Aorta (tissue), 5 donors: ENCODE measurements at places on chromosomes 13 and 19. TPM values are rescaled to one million over a fixed set of nuclear protein-coding genes. Genes with fewer than 3 reads are reported as not detected.

- no peak for DNase-seq
- H3K4me1 ChIP-seq, result no peaks in the 10 kb centered on the region
- no peak overlapping the region for H3K27ac ChIP-seq
Observed at GRCh38 chr19:39381910-39382611, 8.8 kb downstream of the PAF1 start.

DNA sequence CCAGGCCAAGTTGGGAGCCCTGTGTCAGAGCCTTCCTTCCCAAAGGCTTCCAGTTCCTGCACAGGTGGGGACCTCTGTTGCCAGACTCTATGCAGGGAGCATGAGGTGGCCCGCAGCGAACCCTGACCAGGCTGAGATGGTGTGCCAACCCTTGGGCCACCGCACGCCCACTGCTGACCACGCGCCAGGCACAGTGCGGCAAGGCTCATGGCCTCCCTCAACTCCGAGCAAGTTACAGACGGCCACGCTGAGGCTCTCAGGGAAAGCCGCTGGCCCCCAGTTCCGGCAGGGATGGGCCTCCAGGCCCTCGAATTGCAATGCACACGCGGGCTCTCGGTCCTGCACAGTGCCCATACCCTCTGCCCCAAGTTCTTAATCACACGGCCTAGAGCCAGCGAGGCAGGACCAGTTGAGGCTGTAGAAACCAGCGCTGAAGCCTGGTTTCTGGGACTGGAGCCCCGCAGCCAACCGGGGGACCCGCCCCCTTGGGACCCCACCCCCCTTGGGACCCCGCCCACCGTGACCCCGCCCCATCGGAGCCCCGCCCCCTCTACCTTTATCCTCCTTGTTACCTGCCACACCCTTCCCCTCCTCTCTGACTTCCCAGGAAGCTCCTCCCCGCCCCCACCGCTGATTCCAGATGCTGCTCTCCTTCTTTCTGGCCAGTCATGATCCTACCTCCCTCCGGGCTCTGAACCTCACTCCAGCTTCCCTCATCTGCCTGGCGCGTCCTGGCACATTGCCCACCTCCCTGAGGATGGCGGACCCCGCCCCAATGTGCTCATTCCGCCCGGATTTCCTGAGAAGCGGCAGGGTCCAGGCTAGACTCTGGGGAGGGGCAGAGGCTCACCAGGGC lies 6.0 kb downstream of the PEX11G start:
- H3K4me3 ChIP-seq, result no peak overlapping the region
- no peak overlapping the region for H3K27ac ChIP-seq
- H3K36me3 ChIP-seq, result no peaks in the 10 kb centered on the region

Gene RFPL4A
- not detected for total RNA-seq

GRCh38 chr13:76904507-76904906 lies 18.3 kb upstream of the KCTD12 start:
- no peaks in the 10 kb centered on the region for H3K27me3 ChIP-seq
- H3K27ac ChIP-seq, result no peak overlapping the region
- no peaks in the 10 kb centered on the region for H3K36me3 ChIP-seq
- H3K4me3 ChIP-seq, result no peak overlapping the region
- no peak for DNase-seq

DNA sequence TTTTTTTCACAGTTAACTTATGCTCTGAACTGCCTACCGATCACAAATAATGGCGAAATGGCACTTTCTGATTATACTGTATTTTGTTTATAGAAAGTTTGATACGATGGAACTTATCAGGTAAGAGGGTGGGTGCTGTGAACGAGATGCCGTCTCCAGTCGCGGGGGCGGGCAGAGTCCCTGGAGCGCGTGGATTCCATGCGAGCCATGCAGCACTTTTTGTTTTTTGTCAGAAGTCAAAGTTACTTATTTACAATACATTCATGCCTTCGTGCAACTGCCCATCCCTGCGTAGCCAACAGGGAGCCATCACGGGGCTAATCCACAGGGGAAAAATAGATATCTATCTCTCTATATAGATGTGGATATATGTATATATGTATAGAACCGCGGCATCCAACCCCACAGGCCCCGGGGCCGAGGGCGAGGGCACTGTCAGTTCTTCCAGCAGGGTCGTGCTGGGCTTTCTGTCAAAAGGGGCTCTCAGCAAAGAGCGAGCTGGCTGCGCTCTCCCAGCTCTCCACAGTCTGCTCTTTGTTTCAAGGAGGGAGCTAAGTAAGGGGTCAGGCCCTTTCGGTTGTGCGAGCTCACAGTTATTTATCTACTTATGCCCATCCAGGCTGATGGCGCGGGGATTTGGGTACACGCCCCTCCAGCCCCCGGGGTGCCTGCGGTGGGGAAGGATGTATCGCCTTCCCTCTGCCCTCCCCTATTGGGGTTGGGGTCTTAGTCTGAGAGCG lies 3.4 kb downstream of the SLITRK1 start:
- H3K36me3 ChIP-seq, result no peaks in the 10 kb centered on the region
- no peak overlapping the region for H3K27ac ChIP-seq
- H3K4me1 ChIP-seq, result peaks cover 2% of the 10 kb centered on the region
- DNase-seq, result peak; percentile 50
- no peaks in the 10 kb centered on the region for H3K27me3 ChIP-seq

- no peak for DNase-seq
- no peaks in the 10 kb centered on the region for H3K36me3 ChIP-seq
- peak overlapping the region; percentile 51 for H3K4me3 ChIP-seq
- H3K4me1 ChIP-seq, result no peaks in the 10 kb centered on the region
- no peak overlapping the region for H3K27ac ChIP-seq
Observed at GRCh38 chr19:35249146-35249847, 495 bp downstream of the LSR start.

Gene ZNF426
- total RNA-seq, result 17.3 TPM

Gene PRTN3
- not detected for total RNA-seq

DNA sequence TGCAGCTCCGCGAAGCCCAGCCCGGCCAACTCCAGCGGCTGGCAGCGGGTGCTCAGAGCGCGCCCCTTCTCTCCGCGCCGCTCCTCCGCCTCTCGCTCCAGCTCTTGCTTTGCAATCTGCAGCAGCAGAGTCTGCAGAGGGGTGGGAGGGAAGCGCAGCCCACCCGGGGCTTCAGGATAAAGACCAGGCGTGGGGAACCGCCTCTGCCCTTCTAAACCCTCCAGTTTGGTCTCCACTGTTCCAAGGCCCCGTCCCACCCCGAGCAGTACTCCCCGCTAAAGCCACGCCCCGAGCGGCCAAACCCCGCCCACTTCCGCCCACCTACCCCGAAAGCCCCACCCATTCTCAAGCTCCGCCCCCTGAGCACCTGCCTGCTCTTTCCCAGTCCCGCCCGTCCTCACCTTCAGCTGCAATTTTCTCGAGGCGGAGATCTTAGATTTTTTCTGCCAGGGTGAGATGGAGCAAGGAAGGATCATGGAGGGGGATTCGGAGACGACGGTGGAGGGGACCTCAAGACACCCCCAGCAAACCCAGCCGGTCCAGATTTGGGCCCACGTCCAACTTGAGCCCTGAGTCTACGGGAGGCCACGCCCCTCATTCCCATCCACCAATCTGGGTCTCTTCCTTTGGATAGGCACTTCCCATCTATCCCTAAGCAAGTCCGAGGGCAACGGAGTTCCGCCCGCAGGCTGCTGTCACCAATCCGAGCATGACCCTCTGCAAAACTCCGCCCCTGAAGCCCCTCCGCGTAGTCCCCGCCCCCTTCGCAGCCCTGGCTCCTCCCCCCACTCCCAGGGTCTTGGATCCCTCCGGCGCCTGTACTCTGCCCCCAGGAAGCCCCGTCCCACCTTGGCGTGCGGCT lies 1.1 kb downstream of the TNNI3 start:
- no peak overlapping the region for H3K27ac ChIP-seq
- H3K27me3 ChIP-seq, result no peaks in the 10 kb centered on the region
- H3K4me1 ChIP-seq, result no peaks in the 10 kb centered on the region
- no peak overlapping the region for H3K4me3 ChIP-seq
- no peaks in the 10 kb centered on the region for H3K36me3 ChIP-seq
- DNase-seq, result no peak

DNA sequence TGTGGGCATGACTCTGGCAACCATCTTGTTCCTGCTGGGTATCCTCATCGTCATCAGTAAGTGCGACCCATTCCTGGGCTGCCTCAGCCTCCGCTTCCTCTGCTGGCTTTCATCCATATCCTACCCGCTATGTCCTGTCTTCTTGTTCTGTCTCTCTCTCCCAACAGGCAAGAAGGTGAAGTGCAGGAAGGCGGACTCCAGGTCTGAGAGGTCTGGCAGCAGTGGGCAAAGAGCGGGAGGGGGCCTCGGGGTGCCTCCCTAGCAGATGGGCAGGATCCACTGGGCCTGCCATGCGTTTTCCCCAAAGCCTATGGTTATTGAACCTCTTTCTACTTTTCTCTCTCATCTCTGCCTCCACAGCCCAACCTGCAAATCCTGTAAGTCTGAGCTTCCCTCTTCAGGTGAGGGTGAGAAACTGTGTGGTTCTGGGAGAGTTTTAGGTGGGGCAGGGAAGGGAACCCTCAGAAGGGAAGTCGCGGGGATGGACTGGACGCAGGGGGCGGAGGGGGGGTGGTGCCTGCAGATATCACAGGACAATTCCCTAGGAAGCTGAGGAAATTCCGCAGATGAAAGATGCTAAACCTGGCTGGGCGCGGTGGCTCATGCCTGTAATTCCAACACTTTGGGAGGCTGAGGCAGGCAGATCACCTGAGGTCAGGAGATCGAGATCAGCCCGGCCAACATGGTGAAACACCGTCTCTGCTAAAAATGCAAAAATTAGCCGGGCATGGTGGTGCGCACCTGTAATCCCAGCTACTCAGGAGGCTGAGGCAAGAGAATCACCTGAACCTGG lies 3.1 kb upstream of the FXYD5 start:
- H3K4me3 ChIP-seq, result no peak overlapping the region
- H3K4me1 ChIP-seq, result no peaks in the 10 kb centered on the region
- peak; percentile 30 for DNase-seq
- no peaks in the 10 kb centered on the region for H3K27me3 ChIP-seq

GRCh38 chr13:46631179-46631542 lies 78.2 kb downstream of the LRCH1 start:
- H3K27ac ChIP-seq, result no peak overlapping the region
- no peaks in the 10 kb centered on the region for H3K36me3 ChIP-seq
- no peak for DNase-seq
- no peak overlapping the region for H3K4me3 ChIP-seq
- peaks cover 7% of the 10 kb centered on the region for H3K4me1 ChIP-seq

DNA sequence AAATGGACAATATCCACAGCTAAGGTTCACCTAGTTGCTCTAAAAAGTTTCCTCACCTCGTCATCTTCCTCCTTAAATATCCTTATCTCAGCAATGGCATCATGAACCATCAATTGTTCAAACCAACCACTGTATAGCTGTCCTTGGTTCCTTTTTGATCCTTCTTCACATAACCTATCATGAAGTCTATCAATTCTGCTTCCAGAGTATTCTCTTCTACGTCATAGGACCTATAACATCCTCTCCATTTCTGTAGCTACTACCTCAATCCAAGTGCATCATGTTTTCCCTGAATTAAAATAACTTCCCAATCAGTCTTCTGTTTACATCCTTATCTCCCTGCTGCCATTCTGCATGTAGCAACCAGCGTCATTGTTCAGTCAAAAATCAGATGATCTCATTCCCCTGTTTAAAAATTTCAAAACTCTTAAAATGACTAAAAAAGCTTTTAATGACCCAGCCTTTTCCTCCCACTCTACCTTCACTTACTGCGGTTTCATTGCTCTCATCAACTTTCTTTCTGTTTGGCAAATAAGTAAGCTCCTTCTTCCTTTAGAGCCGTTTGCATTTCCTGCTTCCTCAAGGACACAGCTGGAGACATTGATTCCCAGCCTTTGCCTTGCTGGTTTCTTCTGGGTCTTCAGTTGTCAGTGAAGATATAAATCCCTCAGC lies 223.9 kb upstream of the MIR17HG start:
- H3K27ac ChIP-seq, result no peak overlapping the region
- no peaks in the 10 kb centered on the region for H3K27me3 ChIP-seq
- no peak for DNase-seq

GRCh38 chr19:9883764-9884163 lies 48.6 kb downstream of the PIN1 start:
- H3K4me1 ChIP-seq, result no peaks in the 10 kb centered on the region
- no peak overlapping the region for H3K27ac ChIP-seq
- no peaks in the 10 kb centered on the region for H3K36me3 ChIP-seq
- no peaks in the 10 kb centered on the region for H3K27me3 ChIP-seq
- no peak for DNase-seq
- no peak overlapping the region for H3K4me3 ChIP-seq

Gene FSD1
- total RNA-seq, result not detected

Gene SPIB
- total RNA-seq, result 0.62 TPM

Gene SHC2
- total RNA-seq, result 9.7 TPM

GRCh38 chr19:873084-873483 lies 13.6 kb downstream of the CFD start:
- no peaks in the 10 kb centered on the region for H3K36me3 ChIP-seq
- H3K4me1 ChIP-seq, result no peaks in the 10 kb centered on the region
- H3K27me3 ChIP-seq, result no peaks in the 10 kb centered on the region
- no peak for DNase-seq

GRCh38 chr19:12793290-12794195 lies 2.3 kb downstream of the JUNB start:
- H3K4me3 ChIP-seq, result peak overlapping the region; percentile 73
- H3K36me3 ChIP-seq, result no peaks in the 10 kb centered on the region
- peak; percentile 95 for DNase-seq
- H3K27ac ChIP-seq, result peak overlapping the region; percentile 86

DNA sequence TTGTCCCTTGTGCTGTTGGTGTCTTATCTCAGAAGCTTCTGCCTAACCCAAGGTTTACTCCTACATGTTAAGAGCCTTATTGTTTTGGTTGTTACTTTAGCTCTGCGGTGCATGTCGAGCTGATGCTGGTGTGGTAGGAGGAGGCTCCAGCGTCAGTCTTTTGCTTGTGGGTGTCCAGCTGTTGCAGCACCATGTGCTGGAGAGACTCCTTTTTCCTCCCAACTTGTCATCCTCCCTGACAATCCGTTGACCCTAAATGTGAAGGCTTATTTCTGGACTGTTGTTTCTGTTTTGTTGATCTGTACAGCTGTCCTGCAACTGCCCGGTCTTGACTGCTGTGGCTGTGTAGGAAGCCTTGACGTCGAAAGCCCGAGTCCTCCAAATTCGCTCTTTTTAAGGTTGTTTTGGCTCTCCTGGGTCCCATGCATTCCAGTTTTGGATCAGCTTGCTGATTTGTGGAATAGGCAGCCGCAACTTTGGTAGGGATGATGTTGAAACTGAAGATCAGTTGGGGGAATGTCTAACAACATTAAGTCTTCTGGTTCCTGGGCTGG lies 15.3 kb downstream of the NAXD start:
- peaks cover 11% of the 10 kb centered on the region for H3K36me3 ChIP-seq
- no peak overlapping the region for H3K27ac ChIP-seq
- H3K27me3 ChIP-seq, result no peaks in the 10 kb centered on the region
- no peaks in the 10 kb centered on the region for H3K4me1 ChIP-seq

DNA sequence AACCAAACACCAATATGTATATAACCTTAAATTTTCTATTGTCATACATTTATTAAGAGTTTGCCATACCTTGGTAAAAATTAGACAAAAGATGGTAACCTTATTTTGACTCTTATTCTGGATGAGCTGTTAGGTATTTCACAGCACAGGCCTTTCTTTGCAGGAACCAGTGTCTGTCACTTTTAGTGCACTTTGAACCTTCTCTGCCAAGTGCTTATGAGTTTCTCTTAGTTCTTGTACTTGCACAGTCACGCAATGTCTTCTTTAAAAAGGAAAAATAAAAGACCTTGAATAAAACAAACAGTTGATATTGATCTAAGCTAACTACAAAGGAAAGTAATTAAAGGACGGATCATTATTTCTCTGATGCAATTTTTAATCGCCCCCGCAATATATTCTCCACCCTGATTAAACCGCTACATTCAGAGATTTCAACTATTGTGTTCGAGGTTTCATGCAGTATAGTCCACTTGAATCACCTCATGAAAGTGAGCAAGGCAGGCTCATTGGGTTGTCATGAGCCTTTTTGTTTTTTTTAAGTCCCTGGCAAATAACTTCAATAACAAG lies 534.5 kb downstream of the KLF5 start:
- no peaks in the 10 kb centered on the region for H3K36me3 ChIP-seq
- H3K27ac ChIP-seq, result no peak overlapping the region
- H3K27me3 ChIP-seq, result no peaks in the 10 kb centered on the region
- no peak overlapping the region for H3K4me3 ChIP-seq
